ENCODE measurements at places on chromosomes 2 and 18.
A peak's percentile ranks its signal among the peaks of the same experiment; 100 is the strongest.

- peak; percentile 71 for DNase-seq
These were observed 6.1 kb upstream of the SERPINB8 start for GRCh38 chr18:63963615-63964256.

- DNase-seq, result no peak
These were observed 21.6 kb downstream of the ASAP2 start for GRCh38 chr2:9228088-9228751.

DNA sequence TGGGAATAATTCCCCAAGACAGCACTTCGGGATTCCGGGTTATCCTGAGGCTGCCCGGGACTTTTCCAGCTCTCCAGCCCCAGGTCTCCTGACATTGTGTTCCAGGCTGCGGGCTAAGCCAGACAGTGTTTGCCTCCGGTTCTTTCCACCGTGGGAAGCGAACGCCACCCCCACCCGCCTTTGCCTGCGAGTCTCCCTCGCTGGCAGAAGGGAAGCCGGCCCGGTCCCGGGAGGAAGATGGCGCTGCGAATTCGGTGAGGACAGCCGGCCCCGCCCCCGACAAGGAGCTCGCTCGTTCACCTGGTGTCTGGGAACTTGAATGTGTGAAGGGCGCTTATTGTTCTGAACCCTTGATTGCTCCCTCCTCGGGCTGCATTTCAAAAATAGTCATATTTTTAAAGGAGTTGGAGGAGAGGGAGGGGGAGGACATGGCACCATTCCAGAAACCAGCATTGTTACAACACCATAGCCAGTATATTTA is 2.9 kb downstream of the LRATD1 start:
- no peak for DNase-seq

DNA sequence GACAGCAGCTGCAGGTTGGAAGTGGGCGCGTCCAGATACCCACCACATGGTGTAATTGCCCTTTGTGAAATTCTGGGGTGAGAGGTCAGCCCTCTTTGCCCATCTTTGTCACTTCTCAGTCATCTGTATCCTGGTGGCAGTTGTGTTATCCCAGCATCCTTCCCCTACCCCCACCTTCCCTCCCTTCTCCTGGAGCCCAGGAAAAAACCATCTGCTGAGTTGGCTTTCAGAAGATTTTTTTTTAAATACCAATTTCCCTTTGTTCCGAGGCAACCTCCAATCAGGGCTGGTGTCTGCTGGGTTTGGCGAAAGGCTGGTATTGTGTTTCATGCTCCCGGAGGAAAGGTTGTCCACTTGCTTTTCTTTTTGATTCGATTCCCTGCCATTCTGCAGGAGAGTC is 35.2 kb downstream of the SETBP1 start:
- no peak for DNase-seq

DNA sequence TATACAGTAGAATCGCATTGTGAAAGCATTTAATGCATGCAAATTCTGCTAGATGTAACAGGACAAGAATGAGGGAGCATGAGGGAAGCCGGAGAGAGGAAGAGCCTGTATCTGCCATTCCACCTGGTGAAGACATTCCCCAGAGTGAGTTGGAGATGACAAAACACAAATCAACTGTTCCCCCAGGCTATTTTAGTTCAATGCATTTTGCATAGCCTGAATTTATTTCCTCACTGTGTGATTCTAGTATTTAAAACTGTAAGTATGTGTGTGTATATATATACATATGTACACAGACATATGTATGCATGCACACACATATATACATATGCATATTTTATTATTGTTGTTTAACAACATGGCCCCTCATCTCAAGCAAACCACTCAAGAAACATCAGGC is 54.7 kb downstream of the CCDC68 start:
- no peak for DNase-seq

- DNase-seq, result peak; percentile 43
These were observed at the start of gene TMEM163 for GRCh38 chr2:134718817-134719814. Gene TMEM163, minus strand, starts transcription at chr2:134719000.

DNA sequence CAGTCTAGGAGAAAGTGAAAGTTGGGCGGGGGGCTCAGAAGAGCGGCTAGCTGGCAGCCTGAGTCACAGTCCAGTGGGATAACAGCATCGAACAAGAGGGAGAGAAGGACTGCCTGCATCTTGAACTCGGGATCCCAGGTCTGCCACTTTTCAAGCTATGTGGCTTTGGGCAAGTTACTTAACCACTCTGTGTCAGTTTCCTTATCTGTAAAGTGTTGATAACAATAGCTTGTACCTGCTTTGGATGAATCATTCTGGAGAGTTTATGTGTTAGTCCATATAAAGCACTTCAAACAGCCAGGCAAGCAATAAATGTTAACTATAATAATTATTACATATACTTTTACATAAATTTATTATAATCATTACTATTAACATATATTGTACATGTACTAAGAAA is 4.6 kb downstream of the DYSF start:
- DNase-seq, result no peak

DNA sequence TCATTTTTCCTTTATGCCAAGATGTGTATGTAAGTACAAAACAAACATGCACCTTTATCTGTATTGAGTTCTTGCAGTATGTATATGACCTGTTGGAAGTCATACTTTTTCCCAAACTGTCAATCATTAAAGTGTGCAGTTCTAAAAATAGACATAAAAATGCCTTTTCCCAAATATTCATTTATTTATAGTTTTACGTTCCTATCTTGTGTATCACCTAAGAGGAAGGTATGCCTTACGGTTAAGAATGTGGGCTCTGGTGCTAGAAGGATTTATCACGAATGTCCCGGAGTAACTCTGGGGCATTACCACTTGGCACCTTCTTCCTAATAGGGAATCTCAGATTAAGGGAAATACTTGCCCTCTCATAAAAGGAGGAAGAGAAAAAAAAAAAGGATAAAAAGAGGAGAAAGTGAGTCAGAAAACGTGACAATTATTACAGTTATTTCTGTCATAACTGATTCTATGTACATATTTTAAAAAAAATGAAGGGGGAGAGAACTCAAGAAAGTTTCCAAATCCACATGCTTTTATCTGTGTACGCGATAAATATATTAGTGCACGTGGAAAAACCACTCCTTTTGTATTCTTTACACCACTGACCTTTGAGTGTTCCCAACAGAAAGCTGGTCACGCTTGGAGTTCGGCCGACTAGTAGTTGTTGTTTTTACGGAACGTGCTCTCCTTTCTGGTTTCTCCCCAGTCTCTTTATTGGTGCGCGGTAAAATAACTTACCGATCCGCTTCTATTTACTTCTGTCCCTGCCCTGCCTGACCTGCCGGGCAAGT is 721 bp downstream of the MCEE start:
- DNase-seq, result no peak

- DNase-seq, result no peak
These were observed 110.7 kb upstream of the TLK1 start for GRCh38 chr2:171271386-171271785.

- no peak for DNase-seq
These were observed 62.6 kb downstream of the ODC1 start for GRCh38 chr2:10385501-10385900.

DNA sequence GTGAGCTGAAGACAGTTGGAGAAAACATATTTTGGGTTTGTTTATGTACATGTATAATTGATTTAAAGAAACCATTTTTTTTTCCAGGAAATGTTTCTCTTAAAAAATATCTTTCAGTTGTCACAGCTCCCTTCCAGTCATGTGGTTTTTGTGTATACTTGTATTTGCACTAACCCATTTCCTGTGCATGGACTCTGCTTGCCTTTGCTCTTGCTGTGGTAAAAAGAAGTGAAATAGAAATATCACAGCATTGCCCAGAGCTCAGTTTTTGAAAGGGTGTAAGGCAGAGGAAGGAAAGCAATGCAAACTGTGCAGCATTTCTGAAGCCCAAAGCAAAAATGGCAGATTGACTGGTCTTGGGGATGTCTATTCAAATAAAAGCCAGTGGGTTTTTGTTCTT is 10.4 kb upstream of the DOCK10 start:
- peak; percentile 83 for DNase-seq

DNA sequence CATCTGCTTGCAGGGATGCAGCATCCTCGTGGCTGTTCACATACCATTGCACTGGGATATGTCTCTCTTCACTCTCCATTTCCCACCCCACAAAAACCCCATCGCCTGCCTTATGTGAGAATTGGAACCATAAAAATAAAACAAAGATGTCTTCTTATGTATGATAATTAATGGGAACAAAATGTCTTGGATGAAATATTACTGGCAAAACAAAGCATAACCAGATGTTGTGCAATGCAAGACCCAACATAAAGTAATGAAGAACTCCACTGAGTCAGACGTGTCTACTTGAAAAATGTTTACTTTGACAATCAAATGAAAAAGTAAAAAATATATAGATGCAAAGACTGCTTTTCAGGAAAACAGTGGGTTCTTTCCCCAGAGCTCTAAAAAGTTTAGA is 611.3 kb upstream of the SYT4 start:
- DNase-seq, result no peak

DNA sequence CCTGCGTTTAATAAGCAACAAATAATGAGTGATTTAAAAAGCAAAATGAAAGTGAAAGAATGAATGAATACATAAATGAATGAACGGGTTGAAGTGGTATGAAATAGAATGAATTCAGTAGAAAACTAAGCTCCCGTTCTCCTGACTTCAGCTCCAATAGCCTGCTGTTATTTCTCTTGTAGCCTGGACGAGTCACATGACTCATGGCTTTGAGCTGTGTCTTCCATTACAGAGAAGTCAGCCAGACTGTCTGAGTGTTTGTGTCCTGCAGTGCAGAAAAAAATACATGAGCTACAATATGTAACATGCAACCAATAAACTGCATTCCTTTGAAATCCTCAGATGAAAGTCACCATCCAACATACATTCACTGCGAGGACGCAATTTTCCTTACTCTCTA is 21.2 kb downstream of the SCG2 start:
- no peak for DNase-seq

DNA sequence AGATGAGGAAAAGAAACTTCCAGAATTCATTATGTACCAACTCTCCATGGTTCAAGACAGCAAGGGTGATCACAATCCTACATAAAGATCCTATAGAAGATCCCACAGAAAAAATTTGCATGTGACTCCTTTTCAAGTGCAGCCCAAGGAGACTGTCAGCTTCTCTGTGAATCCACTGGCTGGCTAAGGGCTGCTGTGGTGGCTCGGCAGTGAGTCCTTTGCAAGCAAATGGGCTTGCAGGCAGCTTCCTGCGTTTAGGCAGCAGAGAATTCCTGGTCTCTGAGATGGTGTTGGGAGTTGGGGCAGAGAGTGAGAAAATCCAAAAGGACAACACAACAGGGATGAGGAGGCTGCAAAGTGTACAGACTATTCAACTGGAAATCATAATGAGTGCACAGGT is 43.4 kb downstream of the NABP1 start:
- no peak for DNase-seq

DNA sequence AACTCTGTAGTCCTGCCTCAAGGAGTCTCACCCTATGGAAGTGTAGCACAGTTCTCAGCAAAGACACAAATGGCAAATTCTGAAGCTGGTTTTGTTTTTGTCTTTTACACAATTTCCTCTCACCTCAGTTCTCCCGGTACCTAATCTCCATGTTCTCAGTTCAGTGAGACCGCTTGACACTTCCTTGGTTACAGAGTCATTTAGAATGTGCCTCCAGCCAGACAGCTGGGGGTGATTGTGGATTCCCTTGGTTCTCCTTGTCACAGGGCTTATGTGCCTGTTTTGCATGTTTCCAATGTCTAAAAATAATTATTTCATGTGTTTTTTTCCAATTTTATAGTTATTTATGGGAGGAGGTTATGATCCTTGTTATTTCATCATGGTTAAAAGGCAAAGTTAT is 379.5 kb upstream of the MAP2 start:
- DNase-seq, result no peak

GRCh38 chr2:69055688-69056470 is 42.9 kb downstream of the ANTXR1 start:
- no peak for DNase-seq

DNA sequence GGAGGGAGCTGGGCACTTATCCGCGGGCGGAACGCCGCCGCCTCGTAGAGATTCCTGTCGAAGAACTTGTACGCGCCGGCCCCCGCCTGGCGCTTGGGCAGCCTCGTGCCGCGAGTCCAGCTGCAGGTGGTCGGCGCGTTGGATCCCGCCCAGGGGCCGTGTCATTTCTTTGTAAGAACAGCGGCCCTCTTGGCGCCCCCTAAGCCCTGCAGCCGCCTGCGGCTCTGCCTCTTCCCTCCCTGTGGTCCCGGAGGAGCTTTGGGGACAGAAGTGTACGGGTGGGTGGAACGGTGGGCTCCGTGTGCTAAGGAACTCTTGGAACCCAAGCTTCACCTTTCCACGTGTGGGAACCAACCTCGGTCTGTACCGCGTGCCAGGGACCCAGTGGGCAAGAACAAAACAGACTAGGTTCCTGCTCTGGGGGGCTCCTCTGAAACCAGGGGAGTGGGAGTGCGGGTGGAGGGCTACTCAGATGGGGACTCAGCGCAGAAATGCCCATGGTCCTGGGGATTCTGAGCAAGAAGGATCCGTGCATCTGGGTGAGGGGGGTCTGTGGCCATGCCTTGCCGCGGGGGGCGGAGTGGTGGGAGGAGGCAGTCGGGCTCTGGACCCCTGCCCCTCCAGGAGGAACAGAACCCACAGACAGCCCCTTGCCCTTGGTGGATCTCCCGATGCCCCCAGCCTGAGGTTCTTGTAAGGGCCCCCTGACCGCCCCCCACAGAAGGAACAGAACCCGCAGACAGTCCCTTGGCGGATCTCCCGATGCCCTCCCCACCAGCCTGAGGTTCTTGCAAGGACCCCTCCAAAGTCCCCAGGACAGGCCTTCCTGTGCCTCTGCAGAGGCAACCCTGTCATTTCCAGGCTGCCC is 1.5 kb downstream of the GPC1 start:
- no peak for DNase-seq

DNA sequence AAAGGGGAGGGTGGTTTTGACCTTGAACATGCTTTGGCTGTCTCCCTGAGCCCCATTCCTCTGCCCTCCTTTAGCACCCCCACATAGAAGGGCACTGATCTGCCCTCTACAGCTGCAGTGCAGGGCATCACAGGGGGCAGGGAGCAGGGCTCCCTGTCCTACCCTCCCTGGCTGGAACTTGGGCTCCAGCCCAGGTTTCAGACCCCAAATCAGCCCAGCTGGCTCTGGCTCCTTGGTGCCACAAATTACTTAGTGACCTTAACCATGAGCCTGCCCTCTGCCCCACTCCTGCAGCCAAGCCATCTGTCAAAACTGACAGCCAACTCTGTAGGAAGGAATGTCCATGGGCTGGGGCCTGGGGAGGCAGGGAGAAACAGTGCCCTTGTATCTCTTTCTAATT is 105.6 kb downstream of the MAPK4 start:
- no peak for DNase-seq
